ENCODE measurements at places on chromosomes 16 and 17.
A peak's percentile ranks its signal among the peaks of the same experiment; 100 is the strongest.

- no peak for DNase-seq
Measured at GRCh38 chr17:58327363-58328194, 1.0 kb downstream of the TSPOAP1 start.

DNA sequence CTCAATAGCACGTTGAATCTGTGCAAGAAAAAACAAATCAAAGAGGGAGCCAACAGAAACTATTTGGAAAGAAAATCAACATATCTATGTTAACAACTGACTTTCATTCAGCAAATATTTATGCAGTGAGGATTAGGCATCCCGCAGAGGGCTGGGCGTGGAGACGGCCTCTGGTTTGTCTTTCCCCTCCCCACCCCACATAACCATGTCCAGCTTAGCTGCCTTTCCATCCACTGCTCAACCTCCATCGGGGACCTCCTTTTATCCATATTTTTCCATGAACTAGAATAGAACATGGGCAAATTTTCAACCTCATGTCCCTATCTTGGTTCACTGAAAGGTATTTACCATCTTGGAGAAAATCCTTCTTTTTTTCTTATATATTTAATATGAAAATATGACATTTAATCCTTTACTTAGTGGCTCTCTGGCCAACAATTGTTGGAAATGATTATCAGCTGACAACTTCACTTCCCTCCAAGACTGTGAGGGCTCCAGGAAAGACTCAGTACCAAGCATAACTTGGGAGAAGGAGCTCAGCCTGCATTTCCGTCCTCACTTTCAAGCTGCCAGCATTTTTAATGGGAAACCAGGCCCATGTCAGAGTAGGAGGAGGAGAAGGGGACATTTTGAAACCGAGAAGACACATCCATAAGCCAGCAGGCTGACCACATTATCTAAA lies 462.6 kb upstream of the MAF start:
- no peak for DNase-seq

DNA sequence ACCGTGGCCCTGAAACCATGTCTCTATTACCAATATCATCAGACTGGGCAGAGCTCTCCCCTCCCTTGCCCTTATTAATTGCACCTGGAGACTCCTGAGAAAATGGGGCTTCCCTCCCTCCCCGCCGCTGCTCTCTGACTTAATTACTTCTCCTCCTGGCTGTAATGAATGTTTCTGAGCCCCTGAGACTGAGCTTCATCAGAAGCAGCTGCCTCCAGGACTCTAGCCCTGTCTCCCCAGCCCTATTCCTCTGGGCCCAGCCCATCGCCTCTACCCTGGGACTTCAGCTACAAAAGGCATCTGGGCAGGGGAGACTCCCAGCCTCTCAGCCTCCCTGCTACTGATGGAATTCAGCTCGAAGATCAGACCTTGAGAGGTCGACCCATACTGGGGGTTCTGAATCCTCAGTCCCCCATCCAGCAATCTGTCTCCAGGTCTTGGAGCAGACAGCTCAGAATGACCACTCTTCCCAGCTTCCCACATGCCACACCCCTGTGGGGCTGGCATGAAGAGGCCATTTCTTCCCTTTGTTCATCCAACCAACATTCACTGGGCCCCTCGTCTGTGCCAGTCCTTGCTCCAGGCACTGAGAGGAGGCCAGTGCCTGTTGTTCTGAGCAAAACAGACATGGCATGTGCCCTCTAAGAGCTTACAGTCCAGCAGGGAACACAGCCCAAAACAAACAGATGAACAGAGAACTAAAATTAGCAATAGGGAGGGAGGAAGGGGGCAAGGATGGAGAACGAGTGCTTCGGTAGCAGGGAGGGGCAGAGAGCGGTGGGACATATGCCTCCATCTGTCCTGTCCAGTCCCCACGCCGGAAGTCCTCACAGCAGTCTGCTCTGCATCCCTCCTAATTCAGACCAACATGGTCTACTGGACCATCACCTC lies 17.0 kb upstream of the NAGS start:
- DNase-seq: no peak

DNA sequence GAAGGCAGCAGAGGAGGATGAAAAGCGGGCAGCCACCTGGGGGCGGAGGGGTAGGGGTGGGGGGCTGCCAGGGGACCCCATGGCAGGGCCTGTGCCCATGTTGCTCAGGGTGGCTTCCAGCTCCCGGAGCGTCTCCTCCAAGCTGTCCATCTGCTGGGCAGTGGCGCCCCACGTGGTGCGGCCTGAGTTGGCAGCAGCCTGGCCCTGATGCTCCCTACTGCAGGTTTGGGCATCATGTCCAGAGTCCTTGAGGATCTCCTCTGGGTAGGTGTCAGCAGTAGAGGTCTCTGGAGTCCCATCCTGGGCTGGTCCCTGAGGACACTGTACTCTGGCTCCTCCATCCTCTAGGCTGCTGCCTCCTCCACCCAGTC lies 60.9 kb downstream of the SRCIN1 start:
- DNase-seq: no peak

GRCh38 chr17:75130632-75131277 lies 787 bp downstream of the NT5C start:
- peak; percentile 31 for DNase-seq

DNA sequence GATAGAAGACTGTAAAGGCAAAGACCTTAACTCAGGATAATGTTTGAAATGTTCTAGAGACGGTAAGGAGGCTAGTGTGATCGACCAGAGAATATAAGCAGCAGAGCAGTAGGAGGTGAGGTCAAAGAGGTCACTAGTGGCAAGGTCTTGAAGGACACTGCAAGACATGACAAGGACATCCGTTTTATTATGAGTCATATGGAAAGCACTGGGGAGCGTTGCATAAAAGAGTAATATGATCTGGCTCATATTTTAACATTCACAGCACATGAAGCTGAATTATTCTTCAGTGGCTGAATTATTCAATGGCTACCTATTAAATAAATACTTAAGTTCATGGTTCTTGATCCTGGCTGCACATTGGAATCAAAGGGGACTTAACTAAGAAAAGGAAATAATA lies 123.7 kb downstream of the SOX9 start:
- no peak for DNase-seq

GRCh38 chr16:89969741-89970410 lies 21.3 kb downstream of the DEF8 start:
- no peak for DNase-seq

DNA sequence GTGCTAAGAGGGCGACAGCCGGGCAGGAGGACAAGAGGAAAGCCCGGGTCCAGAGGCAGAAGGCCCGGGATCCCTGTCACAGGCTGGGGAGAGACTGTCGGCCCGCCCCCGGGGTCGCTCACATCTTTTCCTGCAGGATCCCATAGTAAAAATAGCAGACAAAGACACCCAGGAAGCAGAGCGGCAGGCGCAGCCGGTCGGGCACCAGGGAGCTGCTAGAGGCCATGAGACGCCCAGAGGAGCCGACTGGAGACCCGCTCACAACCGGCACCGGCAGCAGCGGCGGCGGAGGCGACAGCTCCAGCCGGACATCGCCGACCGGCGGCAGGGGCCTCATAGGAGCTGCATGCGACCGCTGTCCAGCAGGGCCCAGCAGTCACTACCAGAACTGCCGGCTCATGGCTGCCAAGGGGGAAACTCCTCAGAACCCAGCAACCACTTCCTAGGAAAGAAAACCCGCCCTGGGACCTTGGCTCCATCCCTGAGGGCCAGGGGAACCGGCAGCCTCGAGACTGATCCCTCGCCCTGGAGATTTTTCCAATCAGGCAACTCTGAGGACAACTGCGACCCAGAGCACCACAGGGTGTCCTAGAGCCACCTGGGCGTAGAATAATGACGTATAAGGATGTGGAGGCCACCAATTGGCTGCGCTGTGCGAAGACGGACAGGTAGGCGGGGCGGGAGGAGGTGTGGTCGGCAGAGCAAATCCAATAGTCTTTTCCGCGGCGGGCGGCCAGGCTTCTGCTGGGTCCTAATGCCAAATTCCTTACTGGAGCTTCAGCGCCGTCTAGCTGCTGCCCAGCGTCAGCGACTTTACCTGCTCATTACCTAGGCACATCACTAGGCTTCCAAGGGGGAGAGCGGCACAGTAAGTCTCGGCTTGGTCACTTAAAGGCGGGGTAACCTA lies at the start of gene SLC35B1:
TSS of gene SLC35B1 (minus strand) at position 357 of the 907 bp plus-strand sequence. CDS start at position 226, 131 bp downstream.
- DNase-seq: peak; percentile 99

DNA sequence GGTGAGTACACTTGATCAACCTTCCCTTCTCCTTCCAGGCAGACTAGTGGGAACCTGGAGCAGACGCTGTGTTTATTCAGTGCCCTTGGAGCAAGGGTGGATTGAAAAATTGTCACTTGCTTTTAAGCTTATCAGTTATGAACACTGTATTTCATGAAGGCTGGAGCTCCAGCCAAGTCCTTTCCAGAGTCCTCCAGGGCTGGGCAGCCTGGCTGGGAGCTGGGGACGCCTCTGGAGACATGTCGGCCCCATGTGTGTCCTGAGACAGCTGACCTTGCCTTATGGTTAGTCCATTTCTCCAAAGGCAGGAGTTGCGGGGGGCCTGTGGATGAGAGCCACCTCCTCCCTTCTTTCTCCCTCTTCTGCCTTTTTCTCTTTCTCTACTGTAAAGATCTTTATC lies 67.0 kb downstream of the RAP1GAP2 start:
- DNase-seq: no peak

- no peak for DNase-seq
Measured at GRCh38 chr16:912684-913613, 57.8 kb downstream of the LMF1 start.

- DNase-seq: no peak
Measured at GRCh38 chr16:59905131-59905530, 1171.0 kb upstream of the GOT2 start.

DNA sequence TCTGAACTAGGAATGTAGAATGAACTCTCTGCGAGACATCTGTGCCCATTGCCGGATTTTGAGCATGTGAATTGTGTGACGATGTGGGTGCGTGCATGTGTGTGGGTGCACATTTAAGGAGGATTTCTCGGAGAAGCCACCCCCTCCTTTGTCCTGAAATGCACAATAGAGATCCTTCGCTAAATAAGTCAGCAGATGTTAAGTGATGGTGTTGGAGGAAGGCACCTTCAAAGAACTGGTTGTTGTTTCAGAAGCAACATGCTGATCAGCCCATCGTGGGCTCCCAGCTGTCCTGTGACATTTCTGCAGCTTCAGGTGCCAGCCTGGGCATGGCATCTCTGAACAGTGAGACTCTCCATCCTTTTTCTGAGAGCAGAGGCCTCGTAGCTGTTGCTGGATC lies 194.9 kb downstream of the MSI2 start:
- DNase-seq: no peak

GRCh38 chr16:49631187-49632041 lies 224.5 kb downstream of the ZNF423 start:
- no peak for DNase-seq

DNA sequence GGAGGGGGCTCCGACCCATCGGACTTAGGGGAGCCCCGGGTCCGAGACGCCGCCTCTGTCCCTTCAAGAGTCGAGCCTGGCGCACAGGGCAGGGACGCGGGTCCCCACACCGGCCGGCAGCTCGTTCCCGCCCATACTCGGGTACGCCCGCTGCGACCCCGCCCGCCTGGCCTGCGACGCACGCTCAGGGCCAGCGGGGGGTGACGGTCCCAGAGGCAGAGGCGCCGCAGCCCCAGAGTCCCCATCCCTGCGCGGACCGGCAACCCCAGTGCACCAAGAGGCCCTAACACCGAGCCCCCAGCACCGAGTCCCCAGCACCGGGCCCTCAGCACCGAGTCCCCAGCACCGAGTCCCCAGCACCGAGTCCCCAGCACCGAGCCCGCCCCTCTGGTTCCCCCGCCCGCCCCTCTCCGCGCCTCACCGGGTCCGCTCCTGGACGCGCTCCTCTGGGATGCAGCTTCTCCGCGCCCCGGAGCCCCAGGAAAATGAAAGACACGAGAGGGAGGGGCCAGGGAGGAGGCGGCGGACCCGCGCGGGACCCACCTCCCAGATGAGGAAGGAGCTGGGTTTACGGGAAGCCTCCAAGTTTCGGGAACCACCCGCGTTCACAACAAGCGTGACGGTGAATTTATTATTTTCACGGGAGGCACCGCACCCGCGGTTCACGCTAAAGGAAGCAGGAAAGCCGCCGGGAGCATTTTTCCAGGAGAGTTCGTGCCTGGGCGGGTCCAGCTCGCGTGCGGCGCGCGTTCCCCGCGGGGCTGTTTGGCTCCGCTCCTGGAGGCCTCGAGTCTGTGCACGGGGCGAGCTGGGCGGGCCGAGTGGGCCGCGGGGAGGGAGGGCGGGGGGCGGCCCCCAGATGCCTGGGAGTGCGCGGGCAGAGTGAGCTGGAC lies at the start of gene SECTM1:
TSS of gene SECTM1 (minus strand) at position 488 of the 893 bp plus-strand sequence. CDS start 6,526 bp downstream, outside the sequence.
- peak; percentile 52 for DNase-seq

DNA sequence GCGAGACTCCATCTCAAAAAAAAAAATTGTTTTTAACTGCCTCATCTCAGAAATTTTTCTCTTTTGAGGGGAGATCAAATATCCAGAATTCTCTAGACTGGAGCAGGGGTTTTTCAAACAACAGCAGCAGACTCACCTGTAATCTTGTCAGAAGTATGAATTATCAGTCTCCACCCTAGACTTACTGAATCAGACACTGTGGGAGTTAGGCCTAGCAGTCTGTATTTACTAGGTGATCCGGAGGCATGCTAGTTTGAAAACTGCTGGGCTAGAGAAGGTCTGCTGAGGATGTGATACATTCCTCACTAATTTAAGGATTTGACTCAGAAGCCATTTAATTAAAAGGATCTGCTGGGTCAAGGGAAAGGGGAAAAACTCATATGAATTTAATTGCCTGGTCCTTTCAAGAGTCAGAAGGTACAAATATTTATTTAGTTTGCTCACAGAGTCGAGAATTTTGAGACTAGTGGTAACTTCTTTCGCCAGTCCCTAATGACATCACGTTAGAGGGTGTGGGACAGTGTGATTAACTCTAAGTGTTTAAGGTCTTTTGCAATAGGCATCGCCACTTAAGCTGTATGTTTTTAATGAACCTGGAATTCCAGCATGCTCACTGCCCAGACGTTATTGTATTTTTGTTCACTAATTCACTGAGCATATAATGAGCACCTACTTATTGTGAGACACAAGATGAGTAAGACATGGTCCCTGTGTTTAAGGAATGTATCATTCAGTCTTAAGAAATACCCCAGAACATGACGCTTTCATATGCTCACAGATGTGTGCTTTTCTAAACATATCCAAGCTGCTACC lies 14.2 kb downstream of the ATP6V0A1 start:
- no peak for DNase-seq

DNA sequence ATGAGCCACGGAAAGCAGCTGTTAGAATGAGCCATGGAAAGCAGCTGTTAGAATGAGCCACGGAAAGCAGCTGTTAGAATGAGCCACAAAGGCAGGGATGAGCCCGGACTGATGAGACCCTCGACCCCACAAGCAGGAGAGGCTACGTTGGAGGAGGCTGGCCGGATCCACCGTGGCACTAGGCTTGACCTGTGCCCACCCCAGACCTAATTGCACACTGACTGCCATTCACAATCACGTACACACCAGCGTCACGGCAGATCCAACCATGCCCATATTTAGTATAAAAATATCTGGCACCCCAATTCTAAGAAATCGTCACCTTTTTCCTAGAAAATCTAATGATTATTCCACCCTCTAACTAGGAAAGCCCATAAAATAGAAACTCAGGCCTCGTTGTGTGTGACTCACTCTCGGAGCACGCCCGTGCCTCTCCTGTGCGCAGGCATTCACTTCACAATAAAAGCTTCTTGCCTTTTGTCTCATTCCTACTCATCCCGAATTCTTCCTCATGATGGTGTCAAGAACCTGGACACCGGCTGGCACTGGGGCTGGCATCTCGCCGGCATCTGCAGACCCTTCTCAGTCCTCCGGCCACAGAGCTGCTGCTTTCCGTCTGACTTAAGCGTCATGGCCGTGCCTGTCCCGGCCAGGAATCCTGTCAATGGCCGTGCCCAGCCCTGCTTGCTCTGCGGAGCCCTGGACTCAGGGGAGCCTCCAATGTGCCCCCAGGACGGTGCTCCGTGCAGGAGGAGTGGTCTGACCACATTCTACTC lies 5.5 kb upstream of the SECTM1 start:
- DNase-seq: no peak

- DNase-seq: no peak
Measured at GRCh38 chr17:9974448-9975381, 69.6 kb upstream of the RCVRN start.
